ENCODE measurements at places on chromosomes 6 and 20. TPM values are rescaled to one million over a fixed set of nuclear protein-coding genes. Genes with fewer than 3 reads are reported as not detected.

- no peaks in the 10 kb centered on the region for H3K36me3 ChIP-seq
- H3K4me3 ChIP-seq: peak overlapping the region; percentile 24
- DNase-seq: peak; percentile 20
- H3K27me3 ChIP-seq: peaks cover 25% of the 10 kb centered on the region
- peak overlapping the region; percentile 93 for H3K27ac ChIP-seq
These were observed 122.2 kb upstream of the PTPN1 start for GRCh38 chr20:50387996-50388332.

Gene MCUR1
- 9.7 TPM for polyA plus RNA-seq

- DNase-seq: no peak
- peaks cover 5% of the 10 kb centered on the region for H3K36me3 ChIP-seq
- H3K27ac ChIP-seq: peak overlapping the region; percentile 96
- peaks cover 56% of the 10 kb centered on the region for H3K4me1 ChIP-seq
These were observed 1.2 kb downstream of the HBS1L start for GRCh38 chr6:135053406-135053805.

- no peaks in the 10 kb centered on the region for H3K27me3 ChIP-seq
- peak within 1 kb of the TSS; percentile 74 for H3K4me3 ChIP-seq
- no peaks in the 10 kb centered on the region for H3K36me3 ChIP-seq
- H3K27ac ChIP-seq: no peak within 1 kb of the TSS
These were observed at the start of gene PLCB4 for GRCh38 chr20:9068841-9069663. TSS of gene PLCB4 (plus strand) at chr20:9069087. CDS start at chr20:9307815, 238,728 bp downstream.

GRCh38 chr6:107118976-107119375 is 3.7 kb upstream of the BEND3 start:
- H3K27me3 ChIP-seq: peaks cover 11% of the 10 kb centered on the region
- no peak overlapping the region for H3K4me3 ChIP-seq
- H3K4me1 ChIP-seq: peaks cover 11% of the 10 kb centered on the region
- no peak for DNase-seq
- no peak overlapping the region for H3K27ac ChIP-seq

DNA sequence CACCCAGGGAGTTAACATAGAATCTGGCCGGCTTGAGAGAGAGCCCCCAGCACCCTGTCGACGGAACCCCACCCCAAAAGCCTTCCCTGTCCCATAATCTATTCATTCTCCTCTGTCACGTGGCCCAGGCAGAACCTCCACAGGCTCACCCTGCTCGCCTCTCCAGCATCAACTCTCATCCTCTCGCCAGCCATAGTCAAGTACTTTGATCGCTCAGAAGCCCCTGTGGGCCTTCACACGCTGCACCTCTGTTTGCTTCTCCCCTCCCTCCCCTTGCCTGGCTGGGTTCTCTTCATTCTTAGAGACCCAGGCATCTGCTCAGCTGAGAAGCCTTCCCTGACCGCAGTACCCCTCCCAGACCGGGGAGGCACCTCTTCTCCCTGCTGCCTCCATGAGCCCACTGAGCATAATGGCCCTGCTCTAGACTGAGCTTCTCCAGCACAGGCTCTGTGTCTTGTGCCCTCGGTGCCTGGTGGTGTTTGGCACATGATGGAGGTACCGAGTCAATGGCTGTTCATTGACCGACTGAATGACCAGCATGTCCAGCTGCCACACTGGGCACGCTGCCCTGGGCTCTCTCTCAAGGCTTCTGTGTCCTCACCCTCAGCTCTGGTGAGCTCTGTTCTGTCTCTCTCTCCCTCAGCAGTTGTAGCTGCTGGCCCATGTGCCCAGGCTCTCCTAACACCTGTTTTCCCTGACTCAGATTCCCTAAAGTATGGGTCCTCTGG is 33.7 kb downstream of the PKIG start:
- peaks cover 14% of the 10 kb centered on the region for H3K36me3 ChIP-seq
- peaks cover 7% of the 10 kb centered on the region for H3K27me3 ChIP-seq
- H3K4me1 ChIP-seq: peaks cover 58% of the 10 kb centered on the region
- no peak for DNase-seq
- H3K4me3 ChIP-seq: no peak overlapping the region
- peak overlapping the region; percentile 92 for H3K27ac ChIP-seq

- H3K27ac ChIP-seq: no peak overlapping the region
- peaks cover 2% of the 10 kb centered on the region for H3K27me3 ChIP-seq
- no peaks in the 10 kb centered on the region for H3K4me1 ChIP-seq
- H3K36me3 ChIP-seq: no peaks in the 10 kb centered on the region
- DNase-seq: no peak
- H3K4me3 ChIP-seq: no peak overlapping the region
These were observed 299.3 kb downstream of the CDH4 start for GRCh38 chr20:61551401-61551800.

Gene EYS
- not detected for polyA plus RNA-seq

Measured in immature natural killer cell (primary cell).